ENCODE measurements at places on chromosomes 7 and 10. TPM values are rescaled to one million over a fixed set of nuclear protein-coding genes. Genes with fewer than 3 reads are reported as not detected.

DNA sequence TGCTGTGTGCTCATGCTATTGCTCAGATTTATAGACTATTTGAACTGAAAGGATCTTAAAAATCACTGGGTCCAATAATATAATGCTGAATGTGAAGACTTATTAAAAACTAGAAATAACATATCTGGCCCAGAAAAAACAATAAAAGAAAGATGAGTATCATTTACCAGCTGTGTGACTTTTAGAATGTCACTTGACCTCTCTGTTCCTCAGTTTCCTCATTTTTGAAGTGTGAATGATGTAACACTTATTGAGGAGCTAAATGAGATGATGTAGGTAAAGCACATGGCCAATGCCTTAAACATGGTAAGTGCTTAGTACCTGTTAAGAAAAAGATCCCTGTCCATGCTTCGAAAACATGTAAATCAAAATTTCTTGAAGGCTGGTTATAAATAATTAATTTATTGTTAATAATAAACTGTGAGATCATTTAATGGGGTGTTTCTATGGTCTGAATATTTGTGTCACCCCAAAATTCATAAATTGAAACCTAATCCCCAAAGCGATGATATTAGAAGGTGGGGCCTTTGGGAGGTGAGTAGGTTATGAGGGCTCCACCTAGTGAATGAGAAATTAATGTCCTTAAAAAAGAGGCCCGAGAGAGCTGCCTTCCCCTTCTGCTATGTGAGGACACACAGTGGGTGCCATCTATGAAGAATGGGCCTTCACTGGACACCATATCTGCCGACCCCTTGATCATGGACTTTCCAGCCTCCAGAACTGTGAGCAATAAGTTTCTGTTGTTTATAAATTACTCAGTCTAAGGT lies 13.0 kb downstream of the DNTT start:
- no peak for DNase-seq

GRCh38 chr10:120940299-120940900 lies 89.2 kb downstream of the WDR11 start:
- no peak for DNase-seq

DNA sequence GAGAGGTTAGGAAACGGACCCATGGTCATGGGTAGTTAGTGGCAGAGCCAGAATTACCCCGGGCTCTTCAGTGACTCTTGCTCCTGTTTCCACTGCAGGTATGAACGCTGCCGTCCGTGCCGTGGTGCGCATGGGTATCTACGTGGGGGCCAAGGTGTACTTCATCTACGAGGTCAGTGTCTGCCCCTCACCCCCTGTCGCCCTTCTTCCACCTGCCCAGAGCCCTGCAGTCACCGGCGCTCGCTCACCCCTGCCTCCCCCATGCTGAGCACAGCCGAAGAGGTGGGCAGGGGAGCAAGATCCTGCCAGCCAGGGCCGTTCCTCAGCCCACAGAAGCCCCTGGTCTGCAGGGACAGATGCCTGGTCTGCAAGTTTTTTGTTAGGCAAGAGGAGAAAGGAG lies 14.9 kb downstream of the PFKP start:
- DNase-seq = no peak

Gene SPDYE16
- total RNA-seq = not detected

DNA sequence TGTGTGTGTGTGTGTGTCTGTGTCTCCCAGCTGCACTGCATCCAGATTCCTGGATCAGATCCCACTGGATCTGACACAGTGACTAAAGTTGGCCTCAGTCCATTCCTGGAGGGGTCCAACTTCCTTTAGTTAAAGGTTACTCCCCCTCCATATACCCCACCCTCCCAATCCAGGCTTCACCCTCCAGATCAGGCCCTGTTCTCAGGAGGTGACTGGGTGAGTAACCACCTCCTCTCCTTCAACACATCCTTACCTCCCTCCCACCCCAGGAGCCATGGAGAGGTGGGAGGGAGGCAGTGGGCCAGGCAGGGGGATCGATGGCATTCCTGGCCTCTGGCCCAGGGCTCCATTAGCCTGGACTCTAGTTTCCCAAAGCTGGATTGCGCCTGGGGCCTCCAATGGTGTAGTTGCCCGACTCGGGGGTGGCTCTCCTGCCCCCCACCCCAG lies 11.3 kb downstream of the KCNIP2 start:
- DNase-seq = no peak

All from WTC11 (cell line).